ENCODE measurements at places on chromosomes 3 and 15.

GRCh38 chr3:19596408-19596807 lies 337.6 kb downstream of the EFHB start:
- DNase-seq, result no peak

GRCh38 chr3:55157731-55158130 lies 229.9 kb upstream of the LRTM1 start:
- DNase-seq, result no peak

GRCh38 chr3:107681396-107681795 lies 158.6 kb downstream of the BBX start:
- DNase-seq, result no peak

- peak; percentile 59 for DNase-seq
Measured at GRCh38 chr3:177358977-177359592, 161.8 kb upstream of the TBL1XR1 start.

- DNase-seq, result peak; percentile 73
Measured at GRCh38 chr3:52533623-52534280, at the start of gene NT5DC2. TSS of gene NT5DC2 (minus strand) at chr3:52533857. CDS start at chr3:52533737, 120 bp downstream.

DNA sequence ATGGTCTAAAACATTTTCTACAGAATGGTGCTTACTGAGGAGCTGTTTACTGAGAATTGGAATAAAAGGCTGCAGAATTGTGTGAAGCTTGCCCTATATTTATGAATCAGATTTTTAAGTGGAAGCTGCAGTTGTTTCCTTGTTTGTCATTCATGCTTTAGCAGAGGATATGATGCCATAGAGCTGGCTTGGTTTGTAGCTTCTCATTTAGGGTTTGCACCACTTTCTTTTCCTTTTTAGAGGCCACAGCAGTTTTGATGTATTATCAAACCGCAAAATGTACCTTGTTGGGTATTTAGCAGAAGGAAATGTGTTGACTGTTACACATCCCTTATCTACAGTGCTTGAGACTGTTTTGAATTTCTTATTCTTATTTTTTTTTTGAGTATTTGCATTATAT lies 66.2 kb downstream of the RASA2 start:
- no peak for DNase-seq

DNA sequence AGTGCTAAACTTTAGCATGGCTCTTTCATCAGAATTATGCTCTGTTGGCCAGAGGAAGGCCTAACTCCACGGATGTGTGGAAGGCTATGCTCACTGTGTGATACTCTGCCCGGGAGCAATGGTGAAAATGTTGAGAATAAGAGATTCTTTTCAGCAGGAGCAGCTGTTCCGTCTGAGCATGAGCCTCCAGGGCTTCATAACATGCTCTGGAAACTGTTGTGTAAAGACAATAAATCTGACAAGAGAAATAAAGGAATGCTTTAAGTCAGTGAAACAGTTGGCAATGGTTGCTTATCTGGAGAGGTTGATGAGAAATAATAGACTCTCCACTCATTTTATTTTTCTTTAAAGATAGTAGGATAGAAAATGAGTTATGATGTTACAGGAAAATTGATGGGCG lies 269.8 kb downstream of the DIPK2A start:
- no peak for DNase-seq

GRCh38 chr3:56923526-56924224 lies 121.9 kb upstream of the ARHGEF3 start:
- DNase-seq, result no peak

GRCh38 chr3:133037436-133037835 lies 755 bp upstream of the TMEM108 start:
- peak; percentile 57 for DNase-seq

- no peak for DNase-seq
Measured at GRCh38 chr3:13254028-13254951, 165.8 kb downstream of the NUP210 start.

GRCh38 chr3:25621087-25621486 lies 43.6 kb downstream of the TOP2B start:
- no peak for DNase-seq

- DNase-seq, result no peak
Measured at GRCh38 chr3:33420966-33421365, 19.2 kb downstream of the UBP1 start.

- no peak for DNase-seq
Measured at GRCh38 chr3:137065381-137065780, 107.6 kb downstream of the IL20RB start.

DNA sequence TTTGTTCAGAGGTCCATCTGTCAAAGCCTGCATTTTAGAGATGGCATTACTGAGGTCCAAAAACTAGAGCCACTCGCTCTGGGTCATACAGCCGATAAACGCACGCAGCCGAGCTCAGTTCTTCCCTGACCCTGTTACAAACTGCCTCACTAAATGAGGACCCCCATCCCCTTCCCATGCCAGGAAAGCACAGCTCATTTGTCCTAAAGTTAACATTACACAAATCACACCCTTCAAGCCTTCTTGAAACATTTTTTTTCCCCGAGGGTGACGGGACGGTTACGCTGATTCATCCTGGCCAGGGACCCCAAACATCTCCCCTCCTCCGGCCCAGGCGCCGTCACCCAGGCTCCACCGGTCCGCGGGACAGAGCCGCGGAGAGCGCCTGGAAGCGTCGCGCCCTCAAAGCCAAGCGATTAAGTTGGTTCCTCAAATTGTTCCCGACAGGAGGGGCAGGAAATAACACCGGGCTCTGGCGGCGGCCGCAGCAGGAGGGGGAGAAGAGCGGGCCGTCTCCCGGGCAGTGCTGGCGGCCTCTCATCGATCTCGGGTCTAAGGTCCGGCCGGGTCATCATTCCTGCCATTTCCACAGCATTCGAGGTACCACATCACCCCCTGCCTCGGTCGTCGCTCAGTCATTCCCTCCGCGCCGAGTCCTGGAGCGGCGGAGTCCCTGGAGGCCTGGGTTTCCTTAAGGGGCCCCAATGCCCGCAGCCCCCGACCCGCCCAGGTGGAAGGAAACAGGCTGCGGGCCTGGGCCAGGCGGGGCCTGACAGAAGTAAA lies 619 bp upstream of the CMTM8 start:
- no peak for DNase-seq

- DNase-seq, result no peak
Measured at GRCh38 chr3:61226166-61226686, 25.0 kb downstream of the FHIT start.

DNA sequence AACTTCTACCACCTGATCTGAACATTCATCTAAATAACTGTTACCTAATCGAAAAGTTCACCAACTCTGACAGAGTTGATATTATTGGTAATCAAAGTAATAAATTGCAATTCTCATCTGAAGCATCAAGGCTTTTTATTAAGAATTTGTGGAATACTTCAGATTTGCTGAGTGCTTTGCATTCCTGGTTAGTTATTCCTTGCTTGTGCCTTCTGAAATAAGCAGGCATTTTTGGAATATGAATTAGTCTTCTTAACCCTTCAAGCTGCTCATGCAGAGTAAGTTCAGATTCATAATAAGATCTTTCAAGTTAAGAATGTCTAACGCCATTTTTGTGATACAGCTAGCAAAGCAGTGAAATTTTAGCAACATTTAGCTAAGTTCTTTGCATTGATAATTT lies 188.5 kb downstream of the ALCAM start:
- no peak for DNase-seq

GRCh38 chr3:192745150-192745549 lies 17.8 kb upstream of the FGF12 start:
- DNase-seq, result no peak

- no peak for DNase-seq
Measured at GRCh38 chr3:102206511-102207031, 228.2 kb upstream of the ZPLD1 start.

- no peak for DNase-seq
Measured at GRCh38 chr3:52915294-52915693, 17.9 kb upstream of the STIMATE start.

DNA sequence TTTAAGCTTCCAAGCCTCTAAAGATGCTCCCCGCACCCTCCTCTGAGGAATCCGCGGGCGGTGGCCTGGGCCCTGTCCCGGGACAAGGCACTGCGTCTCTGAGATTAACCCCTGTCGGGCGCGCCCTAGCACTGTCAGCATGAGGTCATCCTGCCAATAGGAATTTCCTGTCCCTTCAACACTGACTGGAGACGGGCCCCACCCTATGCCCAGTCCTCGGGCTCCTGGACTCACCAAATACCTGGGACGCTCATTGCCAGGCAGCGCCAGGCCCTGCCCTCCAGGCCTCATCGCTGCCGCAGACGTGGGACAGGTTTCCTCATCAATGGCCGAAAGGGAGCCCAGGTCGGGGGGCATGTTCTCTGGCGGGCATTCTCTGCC lies 67.6 kb upstream of the SH3GL3 start:
- no peak for DNase-seq

DNA sequence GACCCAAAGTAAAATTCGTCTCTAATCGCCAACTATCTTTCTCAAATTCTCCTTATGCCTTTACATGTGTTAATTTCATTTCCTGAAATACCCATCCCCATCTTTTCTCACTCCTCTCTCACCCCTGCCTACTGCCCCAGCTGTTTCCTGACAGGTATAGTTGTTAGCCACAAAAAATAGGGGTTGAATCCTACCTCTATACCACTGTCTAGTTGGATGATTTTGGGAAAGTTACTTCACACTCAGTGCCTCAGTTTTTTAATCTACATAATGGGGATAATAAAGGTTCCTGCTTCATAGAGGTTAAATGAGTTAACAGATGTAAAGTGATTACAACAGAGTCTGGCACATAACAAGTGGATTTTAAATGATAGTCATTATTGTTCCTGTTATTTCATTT lies 189.7 kb downstream of the TNIK start:
- no peak for DNase-seq

DNA sequence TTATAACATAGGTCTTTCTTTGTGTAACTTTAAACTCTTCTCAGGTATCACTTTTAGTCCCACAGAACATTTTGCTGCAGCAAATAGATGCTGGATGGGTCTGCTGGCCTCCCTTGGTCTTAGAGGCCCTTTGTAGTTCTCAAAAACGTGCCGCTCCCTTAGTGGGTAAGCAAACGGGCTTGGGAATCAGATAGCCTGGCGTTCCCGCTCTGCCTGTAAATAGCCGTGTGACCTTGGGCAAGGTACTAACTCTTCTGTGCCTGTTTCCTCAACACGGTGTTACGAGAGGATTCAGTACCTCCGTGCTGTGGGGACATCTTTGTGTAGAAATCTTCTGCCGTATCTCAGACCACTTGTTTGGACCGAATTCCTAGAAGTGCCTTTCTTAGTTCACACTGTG lies 64.4 kb downstream of the DNAJB8 start:
- DNase-seq, result peak; percentile 29

DNA sequence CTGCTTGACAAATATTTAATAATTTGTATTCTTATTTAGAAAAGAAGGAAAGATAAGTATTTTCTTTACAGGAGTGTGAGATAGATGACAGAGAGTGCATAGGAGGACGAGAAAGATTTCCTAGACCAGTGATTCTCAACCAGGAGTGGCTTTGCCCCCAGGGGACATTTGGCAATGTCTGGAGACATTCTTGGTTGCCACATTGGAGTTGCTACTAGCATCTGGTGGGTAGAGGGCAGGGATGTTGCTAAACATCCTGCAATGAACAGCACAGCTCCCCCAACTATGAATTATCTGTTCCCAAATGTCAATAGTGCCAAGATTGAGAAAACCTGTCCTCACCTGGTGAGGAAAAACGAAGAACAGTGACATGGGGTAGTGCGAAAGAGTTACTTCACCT lies 30.8 kb upstream of the MINAR1 start:
- no peak for DNase-seq

DNA sequence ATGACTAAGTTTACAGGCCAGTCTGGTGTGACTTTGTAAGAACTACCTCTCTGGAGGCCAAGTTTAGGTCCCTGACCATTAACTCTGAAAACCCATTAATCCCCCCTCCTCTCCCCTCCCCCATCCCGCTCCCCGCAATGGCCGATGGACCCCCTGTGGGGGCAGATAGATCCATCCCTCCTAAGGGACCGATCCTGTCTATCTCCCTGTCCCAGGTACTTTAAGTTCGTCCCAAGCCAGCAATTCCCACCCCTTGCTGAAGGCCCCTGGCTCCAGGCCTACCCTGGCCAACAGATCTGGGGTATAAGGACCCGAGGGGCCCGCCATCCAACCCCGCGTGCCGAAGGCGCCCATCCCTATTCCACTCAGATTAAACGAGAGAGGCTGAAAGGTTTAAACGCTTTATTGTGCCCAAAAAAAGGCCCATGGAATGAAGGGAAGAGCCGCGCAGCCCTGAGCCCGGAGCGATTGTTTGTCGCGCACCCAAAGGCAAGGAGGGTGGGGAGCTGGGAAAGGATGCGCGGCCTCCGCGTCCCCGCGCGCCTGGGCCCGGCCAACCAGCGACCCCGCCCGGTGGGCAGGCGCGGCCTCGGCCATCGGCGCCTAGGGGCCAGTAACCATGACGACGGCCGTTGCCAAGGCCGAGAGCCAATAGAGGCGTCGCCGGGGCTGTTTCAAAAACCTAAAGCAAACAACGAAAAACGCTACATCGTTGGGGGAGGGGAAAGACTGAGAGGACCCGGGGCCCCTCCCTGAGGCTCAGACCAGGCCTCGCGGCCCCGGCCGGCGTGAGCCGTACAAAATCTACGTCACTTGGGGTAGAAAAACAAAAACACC lies 35.9 kb downstream of the HMCES start:
- DNase-seq, result peak; percentile 81

DNA sequence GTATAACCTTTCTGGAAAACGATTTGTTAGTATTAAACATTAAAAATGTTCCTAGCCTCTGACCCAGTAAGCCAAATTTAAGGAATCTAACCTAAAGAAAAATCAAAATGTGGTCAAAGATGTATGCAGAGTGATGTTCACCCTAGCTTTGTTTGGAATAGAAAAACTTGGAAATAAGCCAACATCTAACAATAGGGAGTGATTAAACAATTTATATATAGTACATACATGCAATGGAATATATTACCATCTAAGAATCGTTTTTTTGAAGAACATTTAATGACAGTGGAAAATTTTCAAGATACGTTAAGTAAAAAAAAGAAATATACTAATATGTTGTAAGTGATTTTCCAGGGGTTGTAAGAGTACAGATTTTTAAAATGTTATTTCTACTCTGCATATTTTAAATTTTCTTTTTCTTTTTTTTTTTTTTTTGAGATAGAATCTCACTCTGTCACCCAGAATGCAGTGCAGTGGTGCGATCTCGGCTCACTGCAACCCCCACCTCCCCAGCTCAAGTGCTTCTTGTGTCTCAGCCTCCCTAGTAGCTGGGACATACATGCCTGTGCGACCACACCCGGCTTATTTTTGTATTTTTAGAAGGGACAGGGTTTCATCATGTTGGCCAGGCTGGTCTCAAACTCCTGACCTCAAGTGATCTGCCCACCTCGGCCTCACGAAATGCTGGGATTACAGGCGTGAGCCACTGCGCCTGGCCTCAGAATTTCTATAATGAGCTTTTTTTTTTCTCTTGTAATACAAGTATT lies 54.9 kb downstream of the ANP32A start:
- peak; percentile 26 for DNase-seq
